Activated CD4-positive, alpha-beta T cell treated with anti-CD3 and anti-CD28 coated beads, Interleukin-2, amount 10 ng/mL, durations not matched to agents 24 days and 14 days (primary cell): ENCODE measurements at places on chromosomes 5 and 9. TPM values are rescaled to one million over a fixed set of nuclear protein-coding genes. Genes with fewer than 3 reads are reported as not detected.

- no peak overlapping the region for H3K4me3 ChIP-seq
- DNase-seq, result no peak
Observed at GRCh38 chr5:136108180-136108611, 24.4 kb upstream of the SMAD5 start.

GRCh38 chr5:79529110-79529509, 15.2 kb upstream of the HOMER1 start:
- no peak for DNase-seq
- H3K36me3 ChIP-seq, result no peaks in the 10 kb centered on the region
- H3K4me3 ChIP-seq, result no peak overlapping the region
- H3K27me3 ChIP-seq, result peaks cover 7% of the 10 kb centered on the region
- no peaks in the 10 kb centered on the region for H3K4me1 ChIP-seq
- H3K27ac ChIP-seq, result no peak overlapping the region

DNA sequence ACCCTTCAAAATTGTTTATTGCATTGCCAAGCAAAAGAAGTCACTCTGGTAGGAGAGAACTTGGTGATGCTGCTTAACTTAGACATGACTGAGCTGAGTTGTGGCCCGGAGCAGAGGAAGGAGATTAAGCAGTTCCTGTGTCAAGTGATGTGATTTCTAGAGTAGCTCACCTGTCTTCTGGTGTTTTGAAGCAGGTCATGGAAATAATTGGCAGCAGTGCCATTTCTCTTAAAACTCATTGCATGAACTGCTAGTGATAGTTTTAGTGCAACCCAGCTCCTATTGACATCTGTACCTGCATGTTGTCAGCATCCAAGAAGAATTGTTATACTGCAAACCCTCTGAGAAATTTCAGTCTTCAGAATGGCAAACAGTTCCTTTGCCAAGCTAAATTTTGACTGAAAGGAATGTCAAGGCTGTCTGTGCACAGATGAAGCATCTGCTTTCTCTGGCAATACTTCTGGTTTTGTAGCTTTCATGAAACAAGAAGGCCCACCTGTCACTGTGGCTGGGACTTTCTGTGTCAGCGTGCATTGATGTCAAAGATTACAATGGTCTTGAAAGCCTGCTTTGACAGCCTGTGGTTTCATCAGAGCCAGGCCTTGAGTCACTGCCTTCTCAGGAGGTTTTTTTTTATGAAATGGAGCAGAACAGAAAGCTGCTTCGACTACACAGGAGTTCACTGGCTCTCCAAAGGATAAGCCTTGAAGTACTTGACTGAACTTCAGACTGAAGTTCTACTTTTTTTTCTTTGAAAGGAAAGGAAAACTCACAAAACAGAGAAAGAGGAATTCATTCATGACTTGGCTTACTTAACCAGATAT, 90.6 kb downstream of the RALGPS1 start:
- no peaks in the 10 kb centered on the region for H3K36me3 ChIP-seq
- peak overlapping the region; percentile 55 for H3K4me3 ChIP-seq
- H3K4me1 ChIP-seq, result peaks cover 24% of the 10 kb centered on the region
- peak; percentile 92 for DNase-seq
- H3K27ac ChIP-seq, result peak overlapping the region; percentile 58

The CCDC69 gene
- 22.7 and 23.2 TPM in 2 replicates for total RNA-seq

DNA sequence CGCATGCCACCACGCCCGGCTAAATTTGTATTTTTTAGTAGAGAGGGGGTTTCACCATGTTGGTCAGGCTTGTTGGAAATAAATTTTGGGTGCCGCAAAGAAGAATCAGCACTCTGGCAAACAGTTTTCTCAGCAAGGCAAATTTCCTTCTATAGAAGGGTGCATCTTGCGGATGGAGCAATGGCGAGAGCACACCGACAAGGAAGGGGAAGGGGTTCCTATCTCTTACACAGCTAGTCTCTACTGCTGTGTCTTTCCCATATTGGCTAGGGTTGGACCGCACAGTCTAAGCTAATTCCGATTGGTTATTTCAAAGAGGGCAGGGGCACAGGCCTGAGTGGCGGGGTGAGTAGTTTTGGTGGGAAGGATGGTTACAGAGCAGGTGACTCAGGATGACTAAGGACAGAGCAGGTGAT, 707 bp downstream of the GTF3C5 start:
- H3K4me3 ChIP-seq, result peak overlapping the region; percentile 91
- no peaks in the 10 kb centered on the region for H3K27me3 ChIP-seq
- DNase-seq, result no peak
- peaks cover 35% of the 10 kb centered on the region for H3K4me1 ChIP-seq
- peak overlapping the region; percentile 95 for H3K27ac ChIP-seq
- H3K36me3 ChIP-seq, result peaks cover 8% of the 10 kb centered on the region

GRCh38 chr9:110949081-110949480, 89.2 kb downstream of the LPAR1 start:
- H3K27me3 ChIP-seq, result no peaks in the 10 kb centered on the region
- no peak overlapping the region for H3K27ac ChIP-seq
- H3K4me1 ChIP-seq, result no peaks in the 10 kb centered on the region
- DNase-seq, result no peak

- peaks cover 2% of the 10 kb centered on the region for H3K27me3 ChIP-seq
- no peaks in the 10 kb centered on the region for H3K36me3 ChIP-seq
- H3K4me3 ChIP-seq, result no peak overlapping the region
- peaks cover 2% of the 10 kb centered on the region for H3K4me1 ChIP-seq
- no peak for DNase-seq
Observed at GRCh38 chr5:83509540-83509939, 38.0 kb downstream of the VCAN start.

DNA sequence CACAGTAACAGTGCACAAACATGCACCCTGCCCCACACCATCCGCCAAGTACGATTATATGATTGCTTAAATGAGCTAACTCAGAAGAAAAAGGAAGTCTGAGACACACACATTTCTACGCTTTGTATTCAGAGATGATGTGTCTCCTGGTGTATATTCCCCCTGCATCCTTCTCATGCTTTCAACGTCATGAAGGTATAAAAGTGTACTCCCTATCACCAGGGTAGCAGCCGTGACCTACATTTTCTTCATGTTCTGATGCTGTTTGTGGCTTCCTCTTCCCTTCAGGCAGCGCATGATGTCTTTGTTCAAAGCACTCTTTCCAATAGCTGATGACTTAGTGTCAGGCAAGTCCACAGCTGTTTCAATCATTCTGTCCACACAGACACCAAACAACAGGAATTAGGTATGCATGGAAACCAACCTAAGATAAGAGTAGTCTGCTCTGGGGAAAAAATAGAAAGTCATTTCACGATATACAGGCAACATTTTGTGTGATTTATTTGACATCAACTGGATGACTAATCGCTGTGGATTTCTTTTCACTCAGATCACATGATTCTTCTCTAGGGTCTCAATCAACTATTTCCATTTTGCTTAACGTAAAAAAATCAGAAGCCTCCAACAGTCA, 269.4 kb upstream of the PTGER4 start:
- H3K36me3 ChIP-seq, result peaks cover 7% of the 10 kb centered on the region
- DNase-seq, result peak; percentile 93
- peaks cover 51% of the 10 kb centered on the region for H3K4me1 ChIP-seq
- peak overlapping the region; percentile 79 for H3K4me3 ChIP-seq
- peak overlapping the region; percentile 93 for H3K27ac ChIP-seq

- H3K27me3 ChIP-seq, result peaks cover 29% of the 10 kb centered on the region
- no peak for DNase-seq
- H3K36me3 ChIP-seq, result peaks cover 3% of the 10 kb centered on the region
- H3K4me3 ChIP-seq, result no peak overlapping the region
- no peaks in the 10 kb centered on the region for H3K4me1 ChIP-seq
Observed at GRCh38 chr5:110769000-110769681, 30.3 kb downstream of the SLC25A46 start.

The SLC6A7 gene
- not detected in 2 replicates for total RNA-seq

DNA sequence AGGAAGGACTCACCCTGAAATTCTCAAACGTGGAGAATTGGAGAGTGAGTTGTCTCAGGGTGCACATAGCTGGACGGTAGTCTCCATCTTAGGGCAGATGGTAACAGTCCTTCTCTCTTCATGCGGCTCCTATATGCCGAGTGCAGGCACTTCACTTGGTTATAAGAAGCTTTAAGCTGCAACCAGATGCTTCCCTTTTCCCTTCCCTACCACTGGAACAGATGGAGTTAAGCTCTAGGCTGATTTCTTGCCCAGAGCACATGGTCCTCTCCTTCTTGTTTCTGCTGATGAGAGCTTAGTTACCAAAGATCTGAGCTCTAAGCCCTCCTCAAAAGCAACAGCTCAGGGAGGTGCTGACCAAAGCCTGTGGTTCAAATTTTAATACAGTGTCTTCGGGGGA, 355.7 kb downstream of the ARHGEF28 start:
- H3K4me3 ChIP-seq, result no peak overlapping the region
- no peaks in the 10 kb centered on the region for H3K27me3 ChIP-seq
- H3K36me3 ChIP-seq, result no peaks in the 10 kb centered on the region
- no peaks in the 10 kb centered on the region for H3K4me1 ChIP-seq
- H3K27ac ChIP-seq, result no peak overlapping the region

The CDK5RAP2 gene
- total RNA-seq, result 69.3 and 70.0 TPM in 2 replicates

- DNase-seq, result no peak
- H3K27ac ChIP-seq, result no peak overlapping the region
- peaks cover 7% of the 10 kb centered on the region for H3K4me1 ChIP-seq
- H3K36me3 ChIP-seq, result no peaks in the 10 kb centered on the region
- H3K27me3 ChIP-seq, result peaks cover 5% of the 10 kb centered on the region
Observed at GRCh38 chr9:136977649-136978072, 357 bp downstream of the PTGDS start.

The STING1 gene
- 198 and 201 TPM in 2 replicates for total RNA-seq

DNA sequence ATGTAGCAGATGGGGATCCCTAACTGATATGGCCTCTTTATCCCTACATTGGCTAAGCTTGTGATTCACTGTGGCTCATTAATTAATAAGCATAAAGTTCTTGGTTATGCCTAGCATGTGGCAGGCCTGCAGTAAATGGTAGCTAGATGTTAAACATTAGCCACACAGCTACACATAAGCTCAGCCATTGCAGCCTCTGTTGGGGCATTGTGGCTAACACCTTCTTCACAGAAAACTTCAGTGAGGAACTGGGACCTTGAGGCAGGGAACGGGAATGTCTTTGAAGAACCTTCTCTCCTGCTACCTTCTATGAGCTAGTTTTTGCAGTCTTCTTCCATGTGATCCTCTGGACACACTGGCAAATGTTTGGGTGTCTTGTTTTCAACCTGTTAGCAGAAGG, 338.2 kb downstream of the NTRK2 start:
- DNase-seq, result no peak
- H3K4me3 ChIP-seq, result no peak overlapping the region
- no peaks in the 10 kb centered on the region for H3K4me1 ChIP-seq
- H3K27ac ChIP-seq, result no peak overlapping the region

GRCh38 chr5:102795526-102795925, 40.4 kb downstream of the PAM start:
- H3K27ac ChIP-seq, result no peak overlapping the region
- H3K4me3 ChIP-seq, result no peak overlapping the region
- peaks cover 10% of the 10 kb centered on the region for H3K36me3 ChIP-seq
- no peaks in the 10 kb centered on the region for H3K27me3 ChIP-seq
- peaks cover 25% of the 10 kb centered on the region for H3K4me1 ChIP-seq
- DNase-seq, result no peak

DNA sequence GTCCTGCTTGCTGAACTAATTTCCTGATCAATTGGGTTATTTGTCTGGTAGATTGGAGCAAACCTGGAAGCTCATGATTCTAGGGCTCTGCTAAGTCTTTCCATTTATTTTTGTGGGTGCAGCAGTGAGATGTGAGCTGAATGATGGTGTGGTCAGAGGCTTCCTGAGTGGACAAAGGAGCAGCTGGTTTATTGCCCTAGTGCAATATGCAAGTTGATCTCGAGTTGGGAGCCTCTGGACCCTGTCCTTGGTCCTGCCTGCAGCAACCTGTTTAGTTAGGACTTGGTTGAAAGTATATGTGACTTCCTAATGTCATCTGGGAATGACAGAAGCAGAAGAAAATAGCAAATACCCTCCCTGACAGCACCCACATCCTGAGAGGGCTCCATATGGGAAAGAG, 4.2 kb upstream of the UNC5A start:
- no peak overlapping the region for H3K27ac ChIP-seq
- H3K36me3 ChIP-seq, result no peaks in the 10 kb centered on the region
- peaks cover 5% of the 10 kb centered on the region for H3K4me1 ChIP-seq

DNA sequence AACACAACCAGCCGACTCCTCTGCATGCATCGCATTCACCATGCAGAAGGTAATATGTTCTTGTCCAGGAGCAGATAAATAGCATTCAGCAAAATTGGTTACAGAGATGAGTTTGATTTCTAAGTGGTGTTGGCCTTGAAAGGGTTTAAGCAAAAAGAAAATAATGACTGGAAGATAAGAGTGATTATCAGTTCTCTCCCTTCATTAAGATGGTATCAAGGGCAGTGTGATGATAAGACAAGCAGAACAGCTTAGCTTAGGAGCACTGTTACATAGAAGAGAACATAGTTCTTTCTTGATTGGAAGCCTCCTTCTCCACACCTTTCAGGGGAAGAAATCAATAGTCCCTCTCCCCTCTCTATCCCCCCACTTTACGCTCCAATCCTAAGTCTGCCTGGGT, 121.5 kb downstream of the GALNT10 start:
- no peak overlapping the region for H3K27ac ChIP-seq
- H3K4me3 ChIP-seq, result no peak overlapping the region
- H3K4me1 ChIP-seq, result peaks cover 27% of the 10 kb centered on the region
- H3K36me3 ChIP-seq, result peaks cover 18% of the 10 kb centered on the region
- no peak for DNase-seq

The RNF130 gene
- total RNA-seq, result 7.3 and 8.9 TPM in 2 replicates

DNA sequence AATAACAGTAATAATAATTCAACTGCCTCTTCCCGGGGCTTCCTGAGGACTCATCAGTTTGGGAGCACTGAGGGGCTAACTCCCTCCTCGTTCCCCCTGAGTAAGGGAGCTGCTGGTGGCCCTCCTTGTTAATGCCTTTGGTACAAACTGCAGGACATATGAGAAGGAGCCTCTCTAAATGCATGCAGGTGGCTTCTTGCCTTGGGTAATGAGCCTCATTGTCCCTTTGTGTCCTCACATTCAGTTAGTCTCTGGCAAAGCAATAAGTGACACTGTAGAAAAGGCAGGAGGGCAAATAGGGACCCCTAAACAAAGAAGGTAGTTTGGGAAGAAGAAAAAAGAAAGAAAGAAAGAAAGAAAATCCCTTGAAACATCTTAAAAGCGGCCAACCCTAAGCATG, 95.4 kb upstream of the ERCC6L2 start:
- H3K4me3 ChIP-seq, result no peak overlapping the region
- H3K4me1 ChIP-seq, result no peaks in the 10 kb centered on the region
- no peak for DNase-seq
- H3K27me3 ChIP-seq, result peaks cover 19% of the 10 kb centered on the region
- H3K27ac ChIP-seq, result no peak overlapping the region

GRCh38 chr5:41043109-41043747, 27.9 kb downstream of the MROH2B start:
- H3K27ac ChIP-seq, result no peak overlapping the region
- no peaks in the 10 kb centered on the region for H3K36me3 ChIP-seq
- no peak for DNase-seq
- H3K4me3 ChIP-seq, result no peak overlapping the region

GRCh38 chr9:34072868-34073590, 24.3 kb upstream of the UBAP2 start:
- DNase-seq, result no peak
- no peak overlapping the region for H3K4me3 ChIP-seq
- H3K27me3 ChIP-seq, result peaks cover 1% of the 10 kb centered on the region
- no peaks in the 10 kb centered on the region for H3K4me1 ChIP-seq
- no peaks in the 10 kb centered on the region for H3K36me3 ChIP-seq

GRCh38 chr5:160507221-160507721, 85.6 kb downstream of the PTTG1 start:
- peak overlapping the region; percentile 96 for H3K27ac ChIP-seq
- H3K4me3 ChIP-seq, result peak overlapping the region; percentile 79
- peaks cover 1% of the 10 kb centered on the region for H3K36me3 ChIP-seq
- DNase-seq, result peak; percentile 68
- H3K4me1 ChIP-seq, result peaks cover 49% of the 10 kb centered on the region
